Right forelimb (tissue), 1 donor: ENCODE measurements at places on chromosomes 4 and X.
A peak's percentile ranks its signal among the peaks of the same experiment; 100 is the strongest.

DNA sequence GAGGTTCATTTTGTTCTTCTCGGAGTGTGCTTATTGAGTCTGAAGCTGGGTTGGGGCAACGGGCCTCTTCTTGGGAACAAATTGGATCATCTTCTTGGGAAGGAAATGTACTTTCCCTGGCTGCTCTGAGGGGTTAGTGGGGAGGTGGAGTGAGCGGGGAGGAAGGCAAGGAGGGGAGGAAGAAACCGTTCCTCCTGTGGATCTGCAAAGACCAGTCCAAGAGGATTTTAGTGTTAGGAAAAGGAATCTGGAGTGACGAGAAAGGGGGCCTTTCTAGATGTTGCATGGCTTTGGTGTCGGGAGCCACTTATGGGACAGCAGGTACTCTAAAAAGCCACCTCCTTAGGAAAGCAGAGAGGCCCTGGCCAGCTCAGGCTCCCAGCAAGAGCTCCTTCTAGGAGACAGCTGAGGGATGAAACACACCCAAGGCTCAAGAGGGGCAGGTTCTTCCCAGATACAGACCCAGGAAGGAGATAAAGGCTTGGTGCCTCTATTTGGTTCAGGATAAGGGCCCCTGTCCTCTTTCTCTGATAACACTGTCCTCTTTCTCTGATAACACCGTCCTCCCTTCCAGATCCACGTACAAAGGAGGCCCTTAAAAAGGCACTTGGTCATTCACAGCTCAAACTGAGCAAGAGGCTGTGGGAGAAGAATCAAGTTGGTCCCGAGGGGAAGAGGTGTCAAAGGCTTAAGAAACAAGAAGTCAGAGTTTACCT, 451 bp downstream of the SOD3 start:
- peak; percentile 53 for DNase-seq

- DNase-seq: no peak
Observed at GRCh38 chr4:184544788-184545409, 70.5 kb upstream of the IRF2 start.

DNA sequence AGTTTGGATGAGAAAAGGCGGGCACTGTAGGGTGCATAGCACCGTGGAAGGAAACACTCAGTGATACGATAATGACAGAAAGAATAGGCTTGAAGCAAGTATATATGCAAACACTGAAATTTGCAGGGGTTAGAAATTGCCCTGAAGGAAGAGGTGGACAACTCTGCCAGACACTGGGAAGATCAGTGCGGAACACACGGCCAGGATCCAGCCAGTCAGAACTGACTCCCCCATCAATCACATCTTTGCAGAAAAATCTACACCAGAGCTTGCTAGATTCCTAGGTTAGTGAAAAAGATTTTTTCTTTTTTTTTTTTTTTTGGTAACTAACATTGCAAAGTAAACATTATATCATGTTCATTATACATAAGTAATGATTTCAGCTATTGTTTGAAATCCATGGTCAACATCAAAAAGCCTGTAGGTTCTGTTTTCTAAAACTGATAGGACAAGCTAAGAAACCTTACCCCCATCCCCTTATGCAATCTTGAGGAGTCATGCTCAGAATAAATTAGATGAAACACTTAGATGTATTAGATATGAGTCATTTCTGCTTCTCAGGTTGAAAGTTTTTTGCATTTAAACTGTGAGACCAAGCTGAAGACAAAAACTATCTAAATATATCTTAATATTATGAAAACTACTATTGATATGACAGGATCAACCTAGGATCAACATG, 38.9 kb downstream of the TRIML1 start:
- DNase-seq: no peak

DNA sequence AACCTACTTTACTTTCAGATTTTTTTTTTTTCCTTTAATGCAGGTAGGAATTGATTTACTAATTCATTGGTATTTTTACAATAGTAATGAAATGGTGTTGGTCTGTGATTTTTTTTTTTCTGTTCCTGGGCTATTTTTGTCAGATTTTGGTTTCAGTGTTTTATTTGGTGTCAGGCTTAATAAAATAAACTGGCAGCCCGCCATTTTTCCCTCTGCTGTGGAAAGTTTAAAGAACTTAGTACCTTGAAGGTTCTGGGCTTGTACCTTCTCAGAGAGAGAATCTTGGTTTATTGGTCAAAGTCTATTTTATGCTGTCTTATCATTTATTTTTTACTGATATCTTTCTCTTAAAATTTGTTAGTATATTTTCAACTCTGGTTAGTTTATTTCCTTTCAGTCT, 64.0 kb upstream of the RHOH start:
- DNase-seq: no peak

GRCh38 chrX:12789976-12790375, 1.2 kb upstream of the PRPS2 start:
- no peak for DNase-seq

- DNase-seq: no peak
Observed at GRCh38 chr4:83552083-83552482, 16.2 kb downstream of the GPAT3 start.

DNA sequence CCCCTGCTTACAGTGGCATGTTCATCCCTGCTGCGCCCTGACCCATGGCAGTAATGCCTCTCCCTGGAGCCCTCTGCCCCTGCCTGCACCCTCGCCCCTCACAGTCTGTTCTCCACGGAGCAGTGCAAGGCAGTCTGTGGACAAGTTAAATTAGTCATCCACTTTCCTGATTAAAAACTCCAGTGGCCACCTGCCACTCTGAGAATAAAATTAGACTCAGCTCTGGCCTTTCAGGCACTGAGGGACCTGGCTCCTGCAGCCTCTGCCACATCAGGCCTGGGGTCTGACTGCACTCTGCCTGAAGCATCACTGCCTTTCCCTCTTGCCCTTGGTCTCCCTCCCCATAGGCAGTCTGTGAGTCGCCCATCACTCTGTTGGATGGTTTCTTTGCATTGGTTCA, 53.6 kb downstream of the GRK4 start:
- DNase-seq: no peak

DNA sequence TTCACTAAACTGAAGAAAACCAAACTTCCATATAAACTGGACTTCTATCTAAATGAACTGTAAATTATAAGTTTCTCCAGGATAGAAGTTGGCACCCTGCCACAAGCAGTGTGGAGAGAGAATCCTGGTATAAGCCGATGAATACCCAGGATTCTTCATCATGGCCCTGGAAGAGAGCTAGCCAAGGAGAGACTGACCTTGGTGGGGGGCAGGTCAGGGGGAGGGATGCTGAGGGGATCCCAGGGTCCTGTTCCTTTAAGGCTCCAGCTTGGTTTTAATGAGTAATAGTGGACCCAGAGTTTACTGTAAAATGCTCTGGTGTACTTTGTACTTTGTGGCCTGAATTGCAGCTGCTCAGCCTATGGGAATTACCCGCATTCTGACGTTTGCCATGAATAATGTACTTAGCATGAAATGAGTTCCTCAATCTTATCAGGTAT, 16.9 kb downstream of the RASSF6 start:
- DNase-seq: no peak

GRCh38 chr4:121096629-121097028, 24.3 kb upstream of the NDNF start:
- no peak for DNase-seq

- DNase-seq: no peak
Observed at GRCh38 chr4:143405075-143405730, 68.5 kb downstream of the GAB1 start.

DNA sequence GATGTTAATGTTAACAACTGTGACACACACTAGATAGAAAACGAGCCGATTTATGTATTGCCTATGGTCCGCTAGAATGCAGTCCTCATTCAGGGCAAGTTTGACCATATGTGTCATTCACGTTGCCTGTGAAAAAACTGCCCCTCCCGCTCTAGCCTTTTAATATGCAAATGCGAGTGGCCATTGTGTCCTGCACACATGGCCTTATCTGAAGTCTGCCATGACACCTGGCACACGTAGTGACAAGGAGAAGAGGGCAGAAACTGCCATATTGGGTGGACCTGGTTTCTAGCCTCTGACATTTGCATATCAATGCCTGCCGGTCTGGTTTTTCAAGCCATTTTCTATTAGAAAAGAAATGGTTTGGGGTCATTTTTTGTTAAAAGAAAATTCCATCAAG, 303.3 kb upstream of the TECRL start:
- DNase-seq: no peak

GRCh38 chrX:7435822-7436221, 287.9 kb upstream of the PUDP start:
- no peak for DNase-seq

GRCh38 chr4:177051473-177052060, 258.1 kb upstream of the NEIL3 start:
- no peak for DNase-seq

DNA sequence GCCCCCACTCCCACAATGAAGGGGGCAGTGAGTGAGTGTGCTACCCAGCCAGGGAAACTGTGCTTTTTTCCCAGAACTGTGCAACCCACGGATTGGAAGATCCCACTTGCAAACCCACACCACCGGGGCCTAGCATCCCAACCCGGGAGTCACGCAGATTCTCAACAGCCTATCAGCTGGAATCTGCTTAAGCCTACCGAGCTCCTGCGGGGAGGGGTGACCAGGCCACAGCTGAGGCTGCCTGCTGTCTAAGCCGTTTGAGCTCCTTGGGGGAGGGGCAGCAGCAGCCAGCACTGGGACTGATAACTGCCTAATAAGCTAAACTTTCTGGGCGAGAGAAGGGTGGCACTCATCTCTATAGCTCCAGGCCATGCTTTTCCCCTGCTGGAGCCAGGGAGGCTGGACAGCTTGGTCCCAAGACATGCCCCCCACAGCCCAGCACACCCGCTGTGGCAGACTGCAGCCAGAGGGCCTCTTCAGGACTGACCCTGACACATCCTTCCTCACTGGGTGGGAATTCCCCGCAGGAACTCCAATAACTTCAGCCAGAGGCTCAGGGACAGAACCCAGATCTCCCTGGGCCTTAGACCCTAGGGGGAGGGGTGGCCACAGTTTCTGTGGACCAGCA, 161.3 kb upstream of the MAGEB18 start:
- DNase-seq: no peak
